ENCODE measurements at places on chromosomes 16 and 17.

DNA sequence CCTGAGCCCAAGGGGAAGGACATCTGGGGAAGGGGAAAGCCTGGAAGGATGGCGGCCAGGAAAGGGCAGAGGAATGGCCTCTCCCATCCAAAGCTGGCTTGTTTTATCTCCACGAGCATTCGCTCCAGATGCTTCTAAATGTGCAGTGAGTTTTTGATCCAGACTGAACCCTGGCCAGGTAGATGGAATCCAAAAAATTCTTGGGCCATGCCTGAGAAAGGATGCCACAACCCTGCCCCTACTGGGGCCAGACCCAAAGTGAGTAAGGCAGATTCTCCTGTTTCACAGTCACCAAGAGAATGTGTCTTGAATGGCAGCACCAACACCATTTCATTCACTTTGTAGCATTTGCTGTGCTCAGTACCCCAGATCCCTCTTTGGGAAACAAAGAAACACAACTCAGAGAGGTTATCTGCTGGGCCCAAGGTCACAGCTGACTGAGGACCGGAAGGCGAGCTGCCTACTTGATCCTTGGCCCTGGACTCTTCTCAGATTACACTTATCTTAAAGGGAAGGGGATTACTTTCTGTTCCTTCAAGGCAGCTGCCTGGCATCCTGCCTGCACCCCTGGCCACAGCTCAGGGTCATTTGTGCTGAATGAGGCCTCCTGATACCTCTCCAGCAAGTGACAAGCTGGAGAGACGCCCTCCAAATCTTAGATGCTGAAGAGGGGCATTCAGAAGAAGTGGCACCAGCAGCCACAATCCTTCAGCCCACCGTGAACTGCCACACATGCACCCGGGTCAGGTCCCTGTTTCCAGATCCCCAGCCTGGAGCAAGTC, 3.6 kb downstream of the LRRC75A start:
- no peak for DNase-seq

DNA sequence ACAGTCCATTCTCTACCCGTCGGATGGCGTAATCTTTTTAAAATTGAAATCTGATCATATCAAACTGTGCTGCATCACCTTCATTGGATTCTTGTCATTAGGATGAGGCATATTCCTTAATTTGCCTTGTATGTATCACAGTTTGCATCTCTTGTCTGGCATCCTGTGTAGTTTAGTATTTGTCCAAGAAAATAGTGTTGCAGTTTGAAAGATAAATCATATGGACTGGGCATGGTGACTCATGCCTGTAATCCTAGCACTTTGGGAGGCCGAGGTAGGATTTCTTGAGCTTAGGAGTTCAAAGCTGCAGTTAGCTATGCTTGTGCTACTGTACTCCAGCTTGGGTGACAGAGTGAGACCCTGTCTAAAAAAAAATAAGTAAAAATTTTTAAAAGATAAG, 5.8 kb upstream of the RSL1D1 start:
- no peak for DNase-seq

DNA sequence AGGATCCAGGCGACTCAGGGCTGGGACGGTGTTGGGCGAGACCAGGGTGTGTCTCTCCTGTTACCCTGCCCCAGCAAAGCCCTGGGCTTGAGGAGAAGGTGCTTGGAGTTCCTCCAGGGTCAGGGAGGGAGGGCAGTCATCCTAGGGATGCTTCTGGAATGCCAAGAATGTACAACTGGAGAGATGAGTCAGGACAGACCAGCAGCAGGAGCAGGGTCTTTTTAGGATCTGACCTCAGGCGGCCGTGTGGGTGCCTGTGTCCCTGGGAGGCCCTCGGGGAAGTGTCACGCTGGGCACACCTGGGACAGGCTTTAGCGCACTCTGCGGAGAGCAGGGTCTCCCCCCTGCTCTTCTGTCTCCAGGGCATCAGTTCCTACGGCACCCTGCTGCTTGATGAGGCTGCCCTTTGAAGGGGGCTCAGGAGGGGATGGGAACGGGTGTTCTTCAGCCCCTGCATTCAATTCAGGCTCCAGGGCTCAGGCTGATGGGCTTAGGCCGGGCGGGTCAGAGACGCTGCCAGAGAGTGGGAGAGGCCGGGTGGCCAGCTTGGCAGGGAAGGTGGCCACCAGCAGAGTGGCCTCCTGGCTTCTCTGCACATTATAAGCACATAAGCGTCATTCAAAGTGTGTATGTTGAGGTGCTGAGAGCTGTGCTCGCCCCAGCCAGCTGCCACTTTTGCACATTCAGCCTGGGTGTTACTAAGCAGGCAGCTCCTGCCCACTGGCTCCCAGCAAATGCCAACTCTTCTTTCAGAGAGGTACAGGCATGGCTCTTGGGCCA, 8.4 kb upstream of the MTSS2 start:
- no peak for DNase-seq

- DNase-seq: no peak
These were observed 584.7 kb downstream of the WWOX start for GRCh38 chr16:78684030-78684611.

DNA sequence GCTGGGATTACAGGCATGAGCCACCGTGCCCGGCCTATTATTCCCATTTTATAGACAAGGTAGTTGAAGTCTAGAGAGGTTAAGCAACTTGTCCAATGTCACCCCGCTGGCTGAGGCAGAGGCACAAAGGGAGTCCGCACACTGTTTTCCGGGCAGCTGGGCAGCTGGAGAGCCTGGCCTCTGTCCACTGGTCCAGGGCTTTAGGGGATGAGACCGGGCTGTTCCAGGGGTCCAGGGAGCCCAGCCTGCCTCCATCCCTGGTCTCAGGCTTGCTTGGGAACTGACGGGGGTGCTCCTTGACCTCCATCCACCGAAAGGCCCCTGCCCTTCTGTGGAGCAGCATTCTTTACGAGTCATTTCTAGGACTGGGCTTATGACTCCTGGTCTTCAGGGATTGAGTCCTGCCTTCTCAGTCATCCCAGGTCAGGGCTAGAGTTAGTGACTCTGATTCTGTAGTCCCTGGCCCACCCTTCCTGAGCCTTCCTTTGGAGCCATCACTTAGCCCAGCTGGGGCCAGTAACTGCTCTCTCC, 37.5 kb downstream of the SOCS3 start:
- DNase-seq: no peak

DNA sequence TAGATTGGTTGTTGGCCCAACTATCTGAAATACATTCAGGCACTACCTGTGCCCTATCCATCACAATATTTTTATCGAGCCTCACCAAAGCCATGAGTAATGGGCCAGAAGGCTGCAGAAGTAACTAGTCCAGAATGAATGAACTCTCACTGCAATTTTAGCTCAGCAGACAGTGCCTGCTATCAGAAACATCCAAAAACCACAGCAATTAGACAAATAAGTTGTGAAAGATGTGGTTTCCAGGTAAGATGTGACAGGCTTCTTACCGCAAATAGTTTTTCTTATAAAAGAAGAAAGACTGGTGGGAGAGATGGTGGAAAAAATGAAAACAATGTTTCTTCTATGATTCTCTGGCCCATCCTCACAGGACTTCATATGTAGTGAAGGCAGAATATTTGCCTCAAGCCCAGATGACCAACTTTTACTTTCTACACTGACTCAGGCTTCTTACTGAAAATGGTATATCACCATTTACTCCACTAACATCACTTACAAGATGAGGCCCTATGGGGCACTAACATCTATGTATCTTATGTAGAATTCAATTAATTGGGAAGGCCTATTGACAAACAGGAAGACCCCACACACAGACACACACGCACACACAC, 9.8 kb upstream of the RFFL start:
- no peak for DNase-seq

GRCh38 chr16:22093331-22093730, 990 bp downstream of the VWA3A start:
- DNase-seq: no peak

GRCh38 chr16:82070656-82071369, 35.8 kb downstream of the HSD17B2 start:
- DNase-seq: no peak
